ENCODE measurements at places on chromosomes 12 and 14. TPM values are rescaled to one million over a fixed set of nuclear protein-coding genes. Genes with fewer than 3 reads are reported as not detected.
A peak's percentile ranks its signal among the peaks of the same experiment; 100 is the strongest.

Gene MAP1LC3B2
- not detected for total RNA-seq

Gene LTBP2
- total RNA-seq = 17.4 TPM

- DNase-seq = no peak
These were observed 58.1 kb upstream of the KITLG start for GRCh38 chr12:88638388-88638787.

DNA sequence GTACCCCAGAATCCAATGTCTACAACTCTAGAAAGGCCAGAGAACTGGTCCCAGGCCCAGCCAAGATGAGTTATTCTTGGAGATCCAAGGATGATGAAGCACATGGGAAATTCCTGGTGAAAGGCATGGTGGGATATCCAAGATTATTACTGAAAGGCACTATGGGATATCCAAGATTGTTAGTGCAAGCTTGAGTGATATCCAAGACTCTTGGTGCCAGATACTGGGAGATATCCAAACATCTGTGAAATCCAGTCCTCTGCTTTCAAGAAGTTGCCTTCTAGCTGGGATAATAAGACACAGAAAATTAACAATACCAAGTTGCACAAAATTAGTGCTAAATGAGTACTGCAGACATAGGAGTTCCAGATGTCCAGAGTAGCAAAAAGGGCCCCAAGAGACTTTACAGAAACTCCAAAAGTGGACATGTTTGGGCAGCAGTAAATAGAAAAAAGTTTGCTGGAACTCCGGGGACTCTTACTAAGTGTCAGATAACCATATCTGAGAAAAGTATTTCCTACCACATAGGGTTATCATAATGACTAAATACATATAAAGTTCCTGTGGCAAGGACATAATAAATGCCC lies 34.6 kb downstream of the PHLDA1 start:
- DNase-seq = peak; percentile 47

DNA sequence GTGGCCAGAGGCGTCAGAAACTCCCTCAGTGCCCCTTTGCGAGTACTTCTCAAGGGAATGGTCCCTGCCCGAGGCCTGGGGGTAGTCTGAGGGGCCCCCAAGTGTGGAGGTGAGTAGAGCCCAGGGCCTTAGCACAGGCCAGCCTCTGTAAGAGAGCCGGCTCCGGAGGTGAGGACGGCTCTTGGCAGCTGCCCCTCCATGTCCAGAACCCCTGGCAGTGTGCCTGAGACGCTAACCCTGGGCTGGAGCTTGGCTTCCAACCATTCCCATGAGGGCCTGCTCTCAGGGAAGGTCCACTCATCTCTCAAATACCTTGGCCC lies 61.7 kb downstream of the PRMT8 start:
- no peak for DNase-seq

DNA sequence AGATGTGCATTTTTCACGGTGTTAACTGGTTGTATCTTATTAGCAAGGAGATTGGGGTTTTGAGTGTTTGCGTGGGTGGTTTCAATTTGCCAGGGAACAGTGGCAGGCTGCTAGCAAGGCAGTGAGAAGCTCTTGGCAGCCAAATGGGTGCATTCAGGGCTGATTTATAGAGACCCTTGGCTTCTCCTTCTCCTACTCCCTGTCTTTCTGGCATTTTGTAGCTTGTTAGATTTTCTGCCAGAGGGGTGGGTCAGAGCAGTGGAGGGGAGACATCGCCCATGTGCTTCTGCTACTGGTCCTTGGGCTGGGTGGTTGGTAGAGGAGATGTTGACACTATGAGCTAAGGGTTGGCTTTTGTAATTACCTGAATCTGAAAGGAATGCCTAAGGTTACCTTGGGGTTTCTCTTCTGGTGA lies 9.6 kb downstream of the CALM1 start:
- DNase-seq = no peak

DNA sequence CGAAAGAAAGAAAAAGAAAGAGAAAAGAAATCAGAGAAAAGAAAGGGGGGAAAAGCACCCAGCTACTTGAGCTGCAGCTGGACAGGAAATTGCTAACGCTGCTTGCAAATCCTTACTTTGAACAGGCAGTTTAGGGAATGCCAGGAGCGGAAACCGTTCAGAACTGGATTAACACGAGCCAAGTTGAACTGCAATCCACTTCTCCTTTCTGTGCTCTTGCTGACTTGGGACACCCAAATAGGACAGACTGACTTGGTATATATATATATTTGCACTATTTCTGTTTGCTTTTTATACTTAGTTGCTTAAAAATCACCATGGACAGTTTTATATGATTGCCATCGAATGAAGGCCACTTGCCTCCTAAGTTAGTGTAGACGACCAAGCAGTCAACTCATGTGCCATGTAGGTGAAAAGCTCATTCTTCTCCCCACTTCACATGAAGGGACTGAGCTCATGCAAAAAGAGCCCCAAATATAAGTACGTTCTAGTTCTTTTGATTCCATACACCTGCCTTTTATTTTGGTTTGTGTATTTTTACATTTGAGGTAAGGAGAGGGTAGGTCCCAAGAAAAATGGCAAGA lies 5.5 kb downstream of the DUSP6 start:
- DNase-seq = peak; percentile 56
